ENCODE measurements at places on chromosomes 6 and 20.

- DNase-seq = no peak
These were observed 149.9 kb downstream of the RPS12 start for GRCh38 chr6:132964101-132964867.

DNA sequence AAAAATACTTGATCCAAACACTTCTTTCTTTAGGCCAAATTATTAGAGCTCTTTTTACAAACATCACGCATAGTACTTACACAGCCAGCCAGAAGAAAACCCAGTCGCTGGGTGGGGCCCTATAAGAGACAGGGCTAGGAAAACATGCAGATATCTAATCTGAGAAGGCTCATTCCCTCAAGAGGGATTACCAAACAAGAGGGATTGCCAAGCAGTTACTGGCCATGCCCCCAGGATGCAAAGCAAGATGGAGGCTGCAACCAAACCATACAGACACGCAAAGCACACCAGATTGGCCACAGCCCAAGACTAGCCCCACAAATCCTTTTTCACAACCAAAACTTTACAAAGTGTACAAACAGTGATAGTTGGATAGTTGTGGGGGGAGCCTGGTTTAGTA, 1235.4 kb upstream of the GJE1 start:
- DNase-seq = no peak

- no peak for DNase-seq
These were observed 57.1 kb downstream of the PHF20 start for GRCh38 chr20:35828916-35829315.

GRCh38 chr20:5770987-5771318, 20.8 kb downstream of the SHLD1 start:
- DNase-seq = no peak

DNA sequence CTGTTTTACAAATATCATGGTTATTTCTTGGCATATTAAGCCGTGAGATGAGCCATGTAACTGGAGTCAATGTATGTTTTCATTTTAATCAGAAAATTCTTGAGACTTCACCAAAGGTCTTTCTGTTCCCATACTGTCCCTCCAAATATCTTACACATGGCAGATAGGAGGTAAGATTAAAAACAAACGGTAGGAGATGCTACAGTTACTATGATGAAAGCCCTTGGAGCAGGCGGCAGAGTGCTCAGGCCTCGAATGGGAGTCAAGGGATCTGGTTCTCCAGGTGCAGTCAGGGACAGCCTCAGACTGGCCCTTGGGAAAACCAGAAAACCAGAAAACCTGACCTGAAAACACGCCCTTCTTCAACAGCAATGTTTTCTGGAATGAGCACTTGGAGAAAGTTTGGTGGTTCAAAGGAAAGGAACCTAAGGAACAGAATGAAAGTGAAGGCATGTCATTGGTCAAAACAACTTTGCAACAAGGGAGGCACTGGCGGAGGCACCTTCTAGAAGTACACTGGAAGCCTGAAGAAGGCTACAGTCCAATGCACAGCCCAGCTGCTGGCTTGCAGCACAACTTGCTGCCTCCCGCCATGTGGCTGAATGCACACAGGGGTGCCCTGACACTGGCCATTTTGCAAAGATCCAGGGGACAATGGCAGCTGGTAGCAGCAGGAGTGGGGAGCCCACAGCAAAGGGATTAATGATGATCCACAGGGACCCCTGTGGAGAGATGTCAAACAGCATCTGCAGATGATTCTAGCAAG, 17.4 kb upstream of the FOXO3 start:
- no peak for DNase-seq

GRCh38 chr20:63701329-63702035, 5.0 kb downstream of the TNFRSF6B start:
- no peak for DNase-seq

DNA sequence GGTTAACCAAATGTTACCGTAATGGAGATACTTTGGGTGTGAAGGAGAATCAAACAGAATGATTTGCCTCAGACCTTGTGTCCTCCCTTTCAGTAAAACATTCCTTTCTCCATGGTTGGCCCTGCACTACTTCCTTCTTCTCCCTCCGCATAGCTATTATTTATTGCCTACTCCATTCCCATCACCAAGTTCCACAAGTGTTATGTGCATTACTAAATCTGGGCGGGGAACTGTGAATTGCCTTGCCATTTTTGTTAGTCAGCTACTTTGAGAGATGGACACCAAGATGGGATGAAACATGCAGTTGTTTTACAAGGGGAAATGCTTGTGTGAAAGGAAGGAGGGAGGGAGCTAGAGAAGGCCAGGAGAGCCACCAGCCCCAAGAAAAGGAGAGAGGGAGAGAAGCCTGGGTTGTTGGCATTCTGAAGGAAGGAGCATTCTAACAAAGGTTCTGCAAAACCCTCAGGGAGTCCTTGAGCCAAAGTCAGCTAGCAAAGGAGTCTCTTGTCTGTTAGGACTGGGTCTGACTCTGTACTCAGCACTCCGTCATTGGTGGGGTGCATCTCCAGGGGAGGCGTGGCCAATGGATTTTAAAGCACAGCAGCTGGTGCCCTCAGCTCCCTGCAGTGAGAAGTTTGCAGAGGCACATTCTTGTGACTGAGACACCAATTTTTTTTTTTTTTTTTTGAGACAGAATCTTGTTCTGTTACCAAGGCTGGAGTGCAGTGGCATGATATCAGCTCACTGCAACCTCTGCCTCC, 83.6 kb upstream of the CHD6 start:
- DNase-seq = no peak

- no peak for DNase-seq
These were observed 112.1 kb upstream of the GPR6 start for GRCh38 chr6:109865968-109866367.

- no peak for DNase-seq
These were observed 39.8 kb downstream of the STX11 start for GRCh38 chr6:144190080-144190479.

- no peak for DNase-seq
These were observed 1.2 kb upstream of the CD24 start for GRCh38 chr6:106975738-106976064.

GRCh38 chr6:44166591-44167184, 8.1 kb downstream of the CAPN11 start:
- no peak for DNase-seq

- DNase-seq = no peak
These were observed 193.5 kb upstream of the SPTLC3 start for GRCh38 chr20:12815231-12815768.

- no peak for DNase-seq
These were observed 207.6 kb upstream of the FOXA2 start for GRCh38 chr20:22791877-22792525.

DNA sequence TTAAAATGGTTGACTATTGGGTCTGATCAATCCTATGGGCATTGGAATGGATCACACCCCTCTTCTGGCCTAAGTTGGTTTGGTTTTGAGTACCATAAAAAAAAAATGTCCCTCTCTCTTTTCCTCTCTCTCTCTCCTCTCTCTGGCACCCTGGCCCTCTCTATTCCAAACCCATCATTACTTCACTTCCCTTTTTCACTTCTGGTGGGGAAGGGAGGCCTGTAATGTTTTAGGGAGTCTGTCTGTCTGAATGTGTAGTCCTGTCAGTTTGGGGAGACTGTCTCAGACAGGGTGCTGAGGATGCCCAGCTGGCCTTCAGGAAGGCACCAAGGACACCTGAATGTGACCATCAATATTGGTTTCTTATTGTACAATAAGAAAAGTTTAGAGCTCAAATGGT, 165.8 kb downstream of the CD24 start:
- no peak for DNase-seq

DNA sequence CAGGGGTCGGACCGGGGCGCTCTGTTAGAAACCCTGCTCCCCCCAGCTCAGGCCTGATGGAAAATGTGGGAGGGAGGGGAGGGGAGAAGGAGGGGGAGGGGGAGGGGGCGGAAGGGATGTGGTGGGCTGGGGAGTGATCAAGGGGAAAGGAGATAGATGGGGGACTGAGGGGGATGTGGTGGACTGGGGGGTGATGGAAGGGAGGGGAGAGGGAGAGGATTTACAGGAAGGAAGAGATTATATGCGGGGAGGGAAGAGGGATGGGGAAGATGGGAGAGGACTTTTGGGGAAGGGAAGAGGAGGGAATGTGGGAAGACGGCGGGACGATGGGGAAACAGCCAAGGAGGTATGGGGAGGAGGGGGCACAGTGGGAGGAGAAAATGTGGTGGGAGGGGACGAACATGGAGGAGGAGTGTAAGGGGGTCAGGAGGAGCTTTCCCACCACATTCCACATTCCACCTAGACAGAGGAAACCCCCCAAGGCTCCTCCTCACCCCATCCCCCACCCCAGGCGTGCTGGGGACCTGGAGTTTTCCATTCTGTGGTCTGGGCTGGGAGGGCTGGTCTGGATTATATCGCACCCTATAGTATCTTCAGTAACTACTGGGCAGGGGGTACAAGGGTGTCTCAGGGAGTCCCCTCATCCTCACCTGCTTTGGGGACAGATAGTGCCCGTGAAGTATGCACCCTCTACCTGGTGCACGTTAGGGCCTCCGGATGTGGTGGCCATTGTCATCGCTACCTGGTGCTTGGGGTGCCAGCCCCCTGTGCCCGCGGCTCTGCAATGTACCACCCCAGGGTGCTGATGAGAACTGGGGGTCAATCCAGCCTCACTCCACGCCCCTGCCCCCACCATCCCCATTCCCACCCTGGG, 578 bp upstream of the PTGIS start:
- DNase-seq = no peak

DNA sequence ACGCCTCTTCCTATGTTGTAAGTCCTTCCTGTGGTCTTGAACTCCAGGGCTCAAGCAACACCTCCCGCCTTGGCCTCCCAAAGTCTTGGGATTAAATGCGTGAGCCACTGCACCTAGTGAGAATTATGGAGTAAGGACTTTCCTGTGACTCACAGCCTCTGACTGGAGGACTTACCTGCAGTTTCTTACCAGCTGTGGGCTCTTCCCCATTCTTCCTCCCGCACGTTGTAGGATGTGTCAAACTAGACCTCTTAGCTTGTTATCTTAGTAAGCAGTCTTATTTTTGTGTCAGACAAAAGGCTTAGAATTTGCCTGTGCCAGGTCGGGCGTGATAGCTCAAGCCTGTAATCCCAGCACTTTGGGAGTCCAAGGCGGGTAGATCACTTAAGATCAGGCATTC, 30.9 kb downstream of the BAK1 start:
- DNase-seq = no peak

- DNase-seq = no peak
These were observed 20.9 kb downstream of the HIVEP1 start for GRCh38 chr6:12032783-12033573.

DNA sequence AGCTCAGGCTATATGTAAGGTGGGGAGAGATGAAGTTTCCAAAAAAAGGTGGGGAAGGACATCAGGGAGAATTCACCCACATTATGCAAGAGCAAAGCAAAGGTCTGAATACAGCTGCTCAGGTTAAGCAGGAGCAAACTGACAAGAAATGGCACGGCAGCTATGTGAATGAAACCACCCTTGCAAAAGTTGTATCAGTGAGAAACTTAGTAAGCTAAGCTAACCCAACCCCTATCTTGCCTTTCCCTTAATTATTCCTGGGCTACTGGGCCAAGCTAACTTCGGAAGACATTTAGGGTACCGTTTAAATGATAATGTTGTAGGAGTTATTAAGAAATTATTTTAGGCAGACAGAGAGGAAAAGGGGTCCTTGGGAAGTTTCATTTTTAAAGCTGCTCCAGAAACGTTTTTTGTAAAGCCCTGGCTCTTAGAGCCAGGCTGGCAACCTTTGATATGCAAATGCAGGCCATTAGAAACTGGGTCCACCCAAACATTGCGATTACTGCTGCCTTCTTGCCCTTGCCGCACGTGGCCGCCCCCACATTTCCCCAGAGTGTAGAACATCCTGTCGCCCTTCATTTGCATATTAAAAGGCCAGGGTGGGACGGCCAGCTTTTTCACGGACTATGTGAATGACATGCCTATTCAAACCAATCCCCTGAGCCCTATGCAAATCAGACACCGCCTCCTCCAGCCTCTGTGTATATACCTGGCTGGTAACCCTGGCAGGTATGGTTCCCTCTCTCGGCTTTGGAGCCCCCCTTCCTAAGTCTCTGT, 60.5 kb upstream of the SAMD5 start:
- no peak for DNase-seq

- no peak for DNase-seq
These were observed 50.7 kb upstream of the TOX2 start for GRCh38 chr20:43863821-43864544.

GRCh38 chr6:3455569-3456394, 1.1 kb downstream of the SLC22A23 start:
- DNase-seq = peak; percentile 10

DNA sequence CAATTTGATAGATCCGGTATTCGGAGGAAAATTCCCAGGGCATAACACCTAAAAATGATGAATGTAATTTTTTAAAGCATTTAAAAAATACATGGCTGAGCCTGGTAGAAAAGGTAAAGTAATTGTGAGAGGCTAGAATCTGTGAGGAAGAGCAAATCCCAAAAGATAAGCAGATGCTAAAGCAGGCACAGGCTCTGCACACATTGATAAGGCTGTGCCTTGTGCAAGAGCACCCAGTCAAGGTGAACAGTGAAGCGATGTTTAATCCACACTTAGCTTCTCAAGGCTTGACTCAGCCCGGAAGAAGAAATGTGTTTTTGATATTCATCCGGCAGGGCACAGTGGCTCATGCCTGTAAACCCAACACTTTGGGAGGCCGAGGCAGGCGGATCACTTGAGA, 5.1 kb upstream of the EPB41L2 start:
- DNase-seq = no peak

DNA sequence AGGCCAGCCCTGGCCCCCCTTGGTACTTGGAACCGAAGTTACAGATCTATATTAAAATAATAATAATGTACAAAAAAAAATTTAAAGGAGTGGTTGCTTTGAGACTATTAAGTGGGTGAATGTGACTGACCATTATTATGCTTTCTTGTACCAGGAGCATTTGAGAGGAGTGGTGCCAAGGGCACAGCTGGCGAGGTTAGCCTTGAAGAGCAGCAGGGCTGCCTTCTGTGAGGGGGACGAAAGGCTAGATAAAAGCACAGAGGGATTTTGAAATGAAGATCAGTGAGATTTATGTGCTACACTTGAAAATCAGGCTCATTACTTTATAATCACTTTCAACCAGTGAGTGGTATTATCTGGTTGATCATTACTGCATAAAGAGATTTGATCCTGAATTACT, 48.6 kb downstream of the FIG4 start:
- no peak for DNase-seq

DNA sequence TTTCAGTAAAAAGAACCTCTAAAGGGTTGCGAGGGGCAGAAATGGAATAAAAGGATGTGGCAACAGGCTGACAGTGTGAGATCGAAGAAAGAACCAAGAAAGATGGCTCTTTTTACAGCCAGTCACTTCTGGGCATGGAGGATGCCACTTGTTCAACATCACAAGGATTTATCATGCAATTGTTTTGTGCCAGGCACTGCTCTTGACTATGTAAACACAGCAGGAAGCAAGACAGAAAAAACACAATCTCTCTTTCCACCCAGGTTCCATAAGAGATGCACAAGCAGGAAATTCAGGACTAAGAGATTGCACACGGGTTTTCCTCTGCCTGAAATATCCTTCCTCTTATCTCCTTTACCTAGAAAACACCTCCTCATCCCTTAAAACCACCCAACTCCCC, 38.0 kb downstream of the FOXA2 start:
- no peak for DNase-seq

DNA sequence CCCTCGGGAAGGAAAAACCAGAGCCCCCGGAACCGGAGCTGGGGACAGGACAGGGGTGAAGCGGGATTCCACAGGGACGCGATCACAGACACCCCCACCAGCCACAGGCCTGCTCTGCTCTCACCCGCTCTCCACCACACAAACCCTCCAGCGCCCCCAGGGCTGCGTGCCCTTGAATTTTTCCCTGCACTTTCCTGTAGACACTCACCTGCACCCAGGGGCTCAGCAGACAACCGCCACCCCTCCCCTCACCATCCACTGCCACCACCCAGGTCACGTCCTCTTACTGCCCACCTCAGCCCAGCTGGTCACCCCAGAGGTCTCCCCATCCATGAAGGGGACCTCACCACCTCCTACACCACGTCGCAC, 631 bp downstream of the ULBP2 start:
- no peak for DNase-seq

Data from stimulated activated CD4-positive, alpha-beta T cell treated with anti-CD3 and anti-CD28 coated beads, TNF-alpha, amount 100 ng/mL, for 48 hours (primary cell).